Tibial nerve (tissue), 4 donors: ENCODE measurements at places on chromosomes 13 and 19. TPM values are rescaled to one million over a fixed set of nuclear protein-coding genes. Genes with fewer than 3 reads are reported as not detected.

DNA sequence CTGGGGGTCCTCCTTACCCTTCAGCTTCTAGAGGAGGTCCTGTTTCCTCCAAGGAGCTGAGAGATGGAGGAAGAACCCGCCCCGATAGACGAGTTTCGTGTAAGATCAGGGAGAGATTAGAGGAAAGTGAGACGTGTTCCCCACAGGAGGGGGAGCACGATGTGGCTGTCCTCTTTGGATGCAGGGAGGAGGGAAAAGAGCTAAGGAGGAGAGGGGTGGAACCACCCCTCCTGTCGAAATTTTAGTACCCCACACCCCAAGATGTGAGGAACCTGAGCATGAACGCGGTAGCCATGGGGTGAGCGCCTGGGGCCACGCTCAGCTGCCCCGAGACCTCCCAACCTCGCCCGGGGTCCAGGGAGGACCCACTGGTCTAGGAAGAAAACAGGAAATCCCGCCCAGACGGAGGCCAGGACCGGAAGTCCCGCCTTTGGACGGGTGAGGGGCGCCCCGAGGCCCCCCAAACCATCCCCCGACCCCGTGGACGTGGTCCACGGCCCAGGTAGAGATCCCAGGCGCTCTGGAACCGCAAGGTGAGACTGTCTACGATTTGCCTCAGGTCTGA is 1.2 kb downstream of the AKT1S1 start:
- peak; percentile 55 for DNase-seq

DNA sequence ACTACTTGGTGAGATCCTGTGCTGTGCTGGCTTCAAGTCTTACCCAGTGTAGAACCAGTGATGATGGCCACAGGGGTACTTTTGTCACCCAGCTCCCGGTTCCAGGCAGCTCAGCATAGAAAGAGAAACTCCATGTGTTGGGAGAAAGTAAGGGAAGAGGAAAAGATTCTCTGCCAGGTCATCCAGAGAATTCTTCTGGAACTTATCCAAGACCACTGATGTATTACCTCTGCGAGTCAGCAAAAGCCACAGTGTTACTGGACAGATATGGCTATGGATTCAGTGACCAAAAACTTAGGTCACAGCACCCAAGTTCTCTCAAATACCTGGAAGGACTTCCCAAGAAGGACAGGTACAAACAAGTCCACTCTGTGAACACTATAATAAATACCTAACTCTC is 399.5 kb upstream of the MIR17HG start:
- DNase-seq, result no peak

- DNase-seq, result no peak
These were observed 4.3 kb downstream of the KLF2 start for GRCh38 chr19:16328824-16329482.

GRCh38 chr19:29687244-29687896 is 22.1 kb downstream of the PLEKHF1 start:
- DNase-seq, result peak; percentile 67

NALCN gene
- total RNA-seq, result 10.1 TPM
